Neural crest cell (in vitro differentiated cells): ENCODE measurements at places on chromosomes 6 and 20.
A peak's percentile ranks its signal among the peaks of the same experiment; 100 is the strongest.

- DNase-seq, result no peak
Observed at GRCh38 chr6:133396233-133396983, 155.3 kb downstream of the EYA4 start.

- DNase-seq, result peak; percentile 7
Observed at GRCh38 chr6:6006006-6006427, 708 bp downstream of the NRN1 start.

GRCh38 chr6:12351672-12352071 is 61.5 kb downstream of the EDN1 start:
- no peak for DNase-seq

GRCh38 chr20:62792182-62792939 is 3.9 kb upstream of the MRGBP start:
- no peak for DNase-seq

DNA sequence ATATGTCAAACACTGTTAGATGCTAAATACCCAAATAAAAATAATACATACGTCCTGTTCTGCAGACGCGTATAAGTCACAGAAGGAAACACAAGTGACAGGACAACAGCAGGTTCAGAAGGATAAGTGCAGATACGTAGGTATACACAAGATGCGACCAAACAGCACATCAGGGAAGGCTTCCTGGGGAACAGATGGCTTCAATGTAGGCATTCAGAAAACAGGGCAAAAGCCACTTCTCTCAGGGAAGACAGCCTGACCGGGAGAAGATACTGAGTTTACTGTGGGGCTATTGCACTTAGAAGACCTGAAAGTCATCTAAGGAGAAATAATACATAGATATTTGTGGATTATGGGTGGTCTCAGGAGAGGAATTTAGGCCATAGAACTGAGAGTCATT is 1.9 kb downstream of the HLA-DPA1 start:
- no peak for DNase-seq

- DNase-seq, result no peak
Observed at GRCh38 chr6:106169517-106169916, 83.4 kb downstream of the PRDM1 start.

DNA sequence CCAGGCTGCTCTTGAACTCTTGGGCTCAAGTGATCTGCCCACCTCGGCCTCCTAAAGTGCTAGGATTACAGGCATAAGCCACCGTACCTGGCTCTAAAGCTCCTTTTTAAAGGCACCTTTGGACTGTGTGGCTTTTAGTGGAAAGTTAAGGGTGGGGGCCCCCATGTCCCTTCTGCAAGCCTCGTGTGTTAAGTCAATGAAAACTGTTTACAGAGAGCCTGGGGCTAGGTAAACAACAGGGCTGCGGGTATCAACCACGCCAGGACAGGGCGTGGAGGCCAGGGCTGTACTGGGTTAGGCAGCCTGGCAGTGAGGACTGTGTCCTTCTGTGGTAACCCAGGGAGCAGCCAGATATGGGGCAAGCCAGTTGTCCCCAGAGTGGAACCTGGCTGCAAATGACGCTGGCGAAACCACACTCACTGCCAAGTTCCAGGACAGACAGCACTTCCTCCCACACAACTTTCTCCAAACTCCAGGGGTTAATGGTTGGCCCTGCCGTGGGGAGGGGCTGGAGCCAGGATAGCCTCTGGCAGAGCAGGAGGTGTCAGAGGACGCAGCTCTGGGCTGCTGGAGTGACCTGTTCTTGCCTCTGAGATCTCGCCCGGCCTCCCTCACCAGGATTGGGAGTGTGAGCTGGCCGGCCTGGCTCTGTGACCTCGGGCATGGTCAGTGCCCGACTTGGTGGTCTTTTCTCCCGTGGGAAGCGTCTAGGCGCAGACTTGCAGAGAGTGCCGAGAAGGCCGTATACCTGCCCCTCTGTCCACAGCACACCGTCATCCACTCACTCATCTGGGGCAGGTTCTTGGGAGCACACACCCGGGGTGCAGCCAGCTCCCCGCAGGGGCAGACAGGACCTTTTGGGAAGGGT is 3.2 kb downstream of the SLC17A9 start:
- DNase-seq, result no peak

GRCh38 chr20:49824206-49824605 is 11.6 kb downstream of the SLC9A8 start:
- DNase-seq, result no peak
